Stimulated activated CD8-positive, alpha-beta memory T cell treated with anti-CD3 and anti-CD28 coated beads, Interleukin-7, amount 100 ng/mL, for 1 hour (primary cell): ENCODE measurements at places on chromosomes 5 and 9.

DNA sequence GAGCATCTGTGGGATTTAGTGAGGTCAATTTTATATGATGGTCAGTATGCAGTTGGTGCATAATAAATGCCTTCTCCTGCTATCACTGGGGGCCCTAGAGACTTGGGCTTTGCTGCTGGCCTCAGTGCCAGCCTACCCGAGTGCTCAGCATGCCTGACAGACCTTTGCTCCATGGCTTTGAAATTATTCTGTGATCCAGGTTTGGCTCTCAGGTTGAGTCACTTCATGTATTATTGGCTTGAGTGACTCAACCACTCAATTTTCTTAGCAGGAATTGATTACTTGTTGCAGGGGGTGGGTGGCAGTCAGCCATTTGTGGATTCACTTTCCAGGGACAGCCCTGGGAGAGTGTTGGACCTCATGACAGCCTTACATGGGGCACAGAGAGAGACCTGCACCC is 13.5 kb downstream of the SLC25A48 start:
- no peak for DNase-seq

DNA sequence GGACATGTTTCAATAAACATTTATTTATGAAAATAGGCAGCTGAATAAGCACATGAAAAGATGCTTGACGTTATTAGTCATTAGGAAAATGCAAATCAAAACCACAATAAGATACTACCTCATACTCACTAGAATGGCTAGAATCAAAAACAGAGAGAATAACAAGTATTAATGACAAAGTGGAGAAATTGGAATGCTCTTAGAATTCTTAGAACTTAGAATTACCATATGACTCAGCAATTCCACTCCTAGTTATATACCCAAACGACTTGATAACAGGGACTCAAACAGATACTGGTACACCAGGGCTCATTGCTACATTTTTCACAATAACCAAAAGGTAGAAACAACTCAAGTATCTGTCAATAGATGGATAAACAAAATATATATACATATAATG is 15.1 kb upstream of the TRIM36 start:
- DNase-seq: no peak

DNA sequence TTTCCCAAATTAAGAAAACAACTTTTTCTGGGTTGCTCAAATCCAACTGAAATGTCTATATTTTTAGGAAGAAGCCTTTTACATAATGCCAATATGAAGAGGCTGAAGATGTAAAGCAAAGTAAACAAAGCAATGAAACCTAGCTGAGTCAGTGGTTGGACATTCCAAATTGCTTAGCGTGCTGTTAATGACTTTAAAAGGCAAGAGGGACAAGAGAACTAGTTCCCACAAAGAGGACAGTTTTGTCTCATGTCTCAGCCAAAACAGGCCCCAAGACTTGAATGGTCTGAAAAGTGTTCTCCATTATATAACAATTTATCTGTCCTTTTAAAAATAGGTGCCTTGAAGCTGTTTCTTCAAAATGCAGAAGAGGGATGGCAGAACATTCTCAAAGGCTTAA is 407.0 kb downstream of the ENC1 start:
- no peak for DNase-seq

DNA sequence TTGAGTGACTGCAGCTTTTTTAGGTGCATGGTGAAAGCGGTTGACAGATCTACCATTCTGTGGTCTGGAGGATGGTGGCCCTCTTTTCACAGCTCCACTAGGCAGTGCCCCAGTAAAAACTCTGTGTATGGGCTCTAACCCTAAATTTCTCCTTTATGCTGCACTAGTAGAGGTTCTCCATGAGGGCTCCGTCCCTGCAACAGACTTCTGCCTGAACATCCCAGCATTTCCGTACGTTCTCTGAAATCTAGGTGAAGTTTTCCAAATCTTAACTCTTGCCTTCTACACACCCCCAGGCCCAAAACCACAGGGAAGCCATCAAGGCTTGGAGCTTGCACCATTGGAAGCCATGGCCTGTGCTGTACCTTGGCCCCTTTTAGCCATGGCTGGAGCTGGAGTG is 1898.1 kb upstream of the NUDT12 start:
- DNase-seq: no peak

DNA sequence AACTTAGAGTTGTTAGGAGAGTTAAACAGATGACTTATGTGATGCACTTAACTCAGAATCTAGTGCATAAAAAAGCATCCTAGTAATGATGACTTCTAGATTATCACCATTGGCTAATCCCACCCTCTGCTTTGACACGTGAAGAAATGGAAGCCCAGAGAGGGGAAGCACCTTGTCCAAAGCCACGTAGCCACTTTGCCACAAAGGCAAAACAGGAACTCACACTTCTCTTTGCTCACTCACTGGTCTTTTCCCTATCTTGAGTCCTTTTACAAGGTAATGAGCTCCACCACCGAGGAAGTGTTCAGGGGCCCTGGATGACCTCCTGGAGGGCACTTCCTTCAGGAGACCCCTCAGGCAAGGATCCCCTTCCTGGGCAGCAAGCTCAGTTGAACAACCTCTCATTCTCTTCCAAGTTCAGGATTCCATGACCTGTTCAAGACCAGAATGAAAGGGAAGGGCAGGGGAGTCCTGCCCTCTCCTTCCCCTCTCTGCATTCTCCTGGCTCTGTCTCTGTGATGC is 89.7 kb downstream of the HRH2 start:
- DNase-seq: no peak

DNA sequence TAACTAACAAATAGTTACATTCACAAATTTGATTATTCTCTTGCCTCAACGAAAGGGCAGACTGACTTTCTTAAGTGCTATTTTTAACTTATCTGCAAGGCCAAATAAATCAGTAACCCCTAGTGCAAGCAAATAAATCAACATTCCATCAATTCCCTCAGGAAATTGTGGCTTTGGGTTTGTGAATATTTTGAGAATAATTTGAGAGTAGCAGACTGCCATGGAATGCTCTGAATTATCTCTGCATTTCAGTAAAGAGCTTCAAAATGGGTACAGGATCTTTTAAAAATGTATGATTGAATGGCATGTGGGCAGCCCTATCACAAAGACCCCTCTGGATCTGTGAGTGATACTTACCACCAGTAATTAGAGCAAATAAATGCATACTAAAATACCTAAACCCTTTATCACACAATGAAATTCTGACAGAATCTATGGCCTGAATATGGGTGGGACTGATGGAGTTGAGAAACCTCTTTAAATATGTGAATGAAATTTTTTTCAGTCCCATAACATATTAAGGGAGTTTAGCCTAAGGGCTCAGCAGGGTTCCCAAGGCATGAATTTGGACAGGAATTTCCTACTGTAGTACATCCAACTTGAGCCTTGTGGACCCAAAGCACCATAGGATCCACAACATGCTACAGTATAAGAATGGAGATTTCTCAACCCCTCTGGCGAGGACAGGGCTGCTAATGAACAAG is 92.5 kb upstream of the ITGA2 start:
- no peak for DNase-seq

GRCh38 chr9:96651626-96652025 is 3.5 kb downstream of the PRXL2C start:
- no peak for DNase-seq

- no peak for DNase-seq
Measured at GRCh38 chr5:74617202-74617601, 23.3 kb downstream of the ENC1 start.

DNA sequence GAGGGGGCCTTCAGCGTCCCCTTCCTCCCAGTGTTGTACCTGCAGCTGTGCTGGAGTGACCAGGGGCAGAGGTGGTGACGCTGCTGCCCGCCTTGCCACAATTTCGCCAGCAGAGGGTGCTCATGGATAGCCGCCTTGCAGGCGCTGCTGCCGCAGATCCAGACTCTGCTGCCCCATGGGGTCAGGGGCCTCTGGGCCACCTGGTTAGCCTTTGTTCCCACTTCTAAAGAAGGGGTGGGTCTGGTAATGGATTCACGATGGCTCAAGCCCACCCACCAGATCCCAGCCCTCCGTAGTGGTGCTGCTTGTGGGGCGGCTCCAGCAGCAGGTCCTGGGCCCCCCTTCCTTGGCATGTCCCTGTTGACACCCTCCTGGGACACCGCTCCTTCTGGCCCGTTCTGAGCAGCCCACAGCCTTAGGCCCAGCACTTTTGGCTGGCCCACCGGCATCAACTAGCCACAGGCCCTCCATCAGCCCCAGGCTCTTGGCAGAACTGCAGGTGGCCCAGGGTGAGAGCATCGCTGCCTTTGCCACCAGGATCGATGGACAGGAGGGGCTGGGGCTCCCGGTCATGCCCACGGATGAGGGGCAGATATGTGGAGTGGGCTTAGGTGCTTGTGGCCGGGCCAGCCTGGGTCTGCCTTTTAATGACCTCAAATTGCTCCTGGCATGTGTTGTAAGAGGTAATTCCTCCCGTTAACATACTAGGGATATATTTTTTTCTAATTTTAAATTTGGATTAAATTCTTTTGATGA is 57.2 kb downstream of the COL5A1 start:
- no peak for DNase-seq

DNA sequence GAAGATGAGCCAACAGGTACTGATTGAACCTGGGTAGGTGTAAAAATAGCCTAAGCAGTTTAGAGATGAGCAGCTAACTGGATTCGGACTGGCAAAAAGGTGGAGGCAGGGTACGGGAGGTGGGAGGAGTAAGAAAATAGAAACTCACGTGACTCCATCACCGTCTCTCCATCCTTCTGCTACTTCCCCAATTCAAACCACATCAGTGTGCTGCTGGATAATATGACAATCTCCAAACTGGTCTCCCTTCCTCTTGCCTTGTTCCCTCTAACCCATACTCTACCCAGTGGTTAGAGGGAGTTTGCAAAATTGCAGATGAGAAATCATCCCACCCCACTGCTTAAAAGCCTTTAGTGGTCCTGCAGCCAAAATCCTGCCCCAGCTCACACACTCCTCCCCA is 42.7 kb downstream of the RIGI start:
- no peak for DNase-seq

DNA sequence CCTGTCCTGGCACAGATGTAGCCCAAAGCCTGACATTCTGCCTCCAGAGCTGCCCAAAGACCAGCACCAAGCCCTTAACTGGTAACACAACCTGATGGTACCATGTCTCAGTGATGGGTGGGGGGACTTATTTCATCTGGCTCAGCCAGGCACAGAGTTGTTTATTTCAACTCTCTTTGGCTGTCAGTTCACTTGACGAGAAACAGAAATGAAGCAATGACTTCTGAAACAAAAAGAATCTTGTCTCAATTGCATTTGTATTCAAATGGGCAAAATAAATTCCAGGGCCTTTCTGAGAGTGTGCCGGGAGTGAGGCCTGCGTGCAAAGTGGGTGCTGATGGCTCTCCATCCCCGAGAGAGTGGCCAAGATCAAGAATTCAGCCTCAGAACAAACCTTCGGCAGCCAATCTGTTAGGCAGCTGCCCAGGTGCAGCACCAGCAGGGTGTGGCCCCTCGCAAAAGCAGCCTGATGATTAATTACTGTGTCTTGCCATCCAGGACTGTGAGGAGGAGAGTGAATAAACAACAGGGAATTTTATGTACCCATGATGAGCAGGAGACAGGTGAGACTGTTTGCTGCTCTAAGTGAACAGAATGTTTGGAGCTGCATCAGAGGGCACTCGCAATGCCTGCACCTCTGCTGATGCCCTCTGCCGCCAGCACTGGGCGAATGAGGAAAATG is 238.0 kb downstream of the HSPA4 start:
- DNase-seq: no peak

DNA sequence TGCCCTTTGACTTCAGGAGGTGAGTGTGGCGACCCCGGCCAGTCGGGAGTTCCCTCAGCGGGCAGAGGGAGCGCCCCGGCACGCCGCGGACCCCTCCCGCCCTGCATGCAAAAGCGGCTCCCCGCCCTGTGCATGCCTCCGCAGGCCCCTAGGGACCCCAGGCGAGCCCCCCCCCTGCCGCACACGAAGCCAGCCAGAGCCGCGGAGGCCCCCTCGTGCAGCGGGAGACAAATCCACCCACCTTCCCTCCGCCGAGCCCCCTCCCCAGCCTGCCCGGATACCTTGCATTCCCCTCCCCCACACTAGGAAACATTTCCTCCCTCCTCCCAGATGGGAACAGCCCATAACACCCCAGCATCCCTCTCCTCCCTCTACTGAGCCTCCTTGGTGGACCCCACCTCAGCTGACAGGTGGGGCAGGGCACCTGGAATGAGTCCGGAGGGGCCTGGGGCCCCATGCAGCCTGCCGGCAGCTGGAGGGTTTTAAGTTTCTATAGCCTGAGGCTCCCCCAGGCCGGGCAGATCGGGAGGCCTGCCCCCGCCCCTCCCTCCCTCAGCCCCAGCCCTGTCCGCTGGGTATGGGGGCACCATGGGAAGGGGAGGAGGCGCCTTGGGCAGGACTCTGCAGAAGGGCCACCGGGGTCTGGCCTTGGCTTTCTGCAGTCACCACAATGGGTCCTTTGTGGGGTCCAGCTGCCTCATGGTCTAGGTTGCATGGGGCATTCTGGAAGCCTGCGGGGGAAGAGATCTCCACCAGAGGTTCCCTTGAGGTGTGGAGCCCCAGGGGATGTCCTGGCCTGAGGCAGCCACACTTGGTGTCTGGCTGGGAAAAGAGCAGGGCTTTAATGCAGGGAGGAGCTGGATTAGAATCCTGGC is 601 bp downstream of the ERGIC1 start:
- DNase-seq: no peak

- no peak for DNase-seq
Measured at GRCh38 chr5:37791321-37791720, 48.5 kb downstream of the GDNF start.

DNA sequence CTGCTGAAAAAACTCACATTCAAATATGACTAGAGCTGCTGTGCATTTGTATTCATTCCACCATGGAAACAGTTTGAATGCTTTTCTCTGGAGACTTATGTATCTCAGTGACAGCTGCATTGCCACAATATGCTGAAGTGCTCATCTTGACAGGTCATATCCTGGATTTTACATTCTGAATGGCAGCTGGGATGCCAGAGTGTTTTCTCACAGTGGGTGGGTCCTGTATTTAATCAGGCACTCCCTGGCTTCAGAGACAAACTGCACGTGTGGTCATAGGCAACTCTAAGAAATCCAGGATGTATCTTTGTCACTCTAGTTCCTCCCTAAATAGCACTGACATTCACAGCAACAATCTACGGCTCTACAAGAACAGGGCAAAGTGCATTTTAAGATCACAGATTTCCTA is 75.6 kb downstream of the ST8SIA4 start:
- no peak for DNase-seq

GRCh38 chr9:104389341-104389740 is 114.7 kb upstream of the OR13F1 start:
- DNase-seq: no peak

GRCh38 chr9:79060766-79061165 is 511.0 kb upstream of the TLE4 start:
- no peak for DNase-seq

DNA sequence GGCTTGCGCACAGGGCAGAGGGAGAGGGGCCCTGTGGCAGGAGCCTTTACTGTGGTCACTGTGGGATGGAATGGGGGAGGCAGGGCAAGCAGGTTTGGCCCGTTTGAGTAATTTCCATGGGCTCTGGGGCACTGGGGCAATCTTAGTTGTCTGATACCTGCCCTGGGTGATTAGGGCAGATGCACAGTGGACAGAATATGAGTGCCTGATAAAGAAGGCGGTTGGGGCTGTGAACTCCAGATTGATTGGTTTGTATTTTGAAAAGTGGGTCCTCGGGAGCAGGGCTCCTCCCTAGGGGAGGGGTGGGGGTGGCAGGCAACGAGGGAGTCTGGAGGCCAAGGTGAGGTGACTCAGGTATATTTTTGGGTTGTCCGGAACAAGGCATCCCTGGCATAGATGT is 247.5 kb downstream of the NSG2 start:
- DNase-seq: no peak

- no peak for DNase-seq
Measured at GRCh38 chr9:88681434-88681833, 146.5 kb downstream of the NXNL2 start.

GRCh38 chr5:125424402-125425141 is 678.1 kb upstream of the ZNF608 start:
- DNase-seq: no peak

GRCh38 chr5:122661496-122662180 is 113.2 kb upstream of the SNX2 start:
- no peak for DNase-seq
